ENCODE measurements at places on chromosomes 6 and 20. TPM values are rescaled to one million over a fixed set of nuclear protein-coding genes. Genes with fewer than 3 reads are reported as not detected.

- DNase-seq, result no peak
These were observed 228.7 kb downstream of the BCAS1 start for GRCh38 chr20:53841741-53842140.

DNA sequence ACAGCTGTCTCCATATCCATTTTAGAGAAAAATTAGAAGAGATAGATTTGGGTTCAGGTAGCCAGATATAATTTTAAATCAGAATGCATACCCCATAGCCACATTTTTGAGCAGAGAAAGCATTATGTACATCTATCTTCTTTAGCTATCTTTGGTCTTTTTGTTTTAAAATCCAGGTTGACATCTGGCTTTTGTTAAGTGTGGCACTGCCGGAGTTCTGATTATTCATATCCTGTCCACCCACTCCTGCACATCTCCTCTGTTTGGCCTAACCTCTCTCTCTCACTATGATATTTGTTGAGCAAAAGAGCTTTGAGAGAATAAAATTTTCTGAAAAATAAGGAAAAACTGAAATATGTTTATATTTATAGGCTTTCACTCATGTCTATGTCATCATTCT is 189.7 kb downstream of the PACRG start:
- no peak for DNase-seq

DNA sequence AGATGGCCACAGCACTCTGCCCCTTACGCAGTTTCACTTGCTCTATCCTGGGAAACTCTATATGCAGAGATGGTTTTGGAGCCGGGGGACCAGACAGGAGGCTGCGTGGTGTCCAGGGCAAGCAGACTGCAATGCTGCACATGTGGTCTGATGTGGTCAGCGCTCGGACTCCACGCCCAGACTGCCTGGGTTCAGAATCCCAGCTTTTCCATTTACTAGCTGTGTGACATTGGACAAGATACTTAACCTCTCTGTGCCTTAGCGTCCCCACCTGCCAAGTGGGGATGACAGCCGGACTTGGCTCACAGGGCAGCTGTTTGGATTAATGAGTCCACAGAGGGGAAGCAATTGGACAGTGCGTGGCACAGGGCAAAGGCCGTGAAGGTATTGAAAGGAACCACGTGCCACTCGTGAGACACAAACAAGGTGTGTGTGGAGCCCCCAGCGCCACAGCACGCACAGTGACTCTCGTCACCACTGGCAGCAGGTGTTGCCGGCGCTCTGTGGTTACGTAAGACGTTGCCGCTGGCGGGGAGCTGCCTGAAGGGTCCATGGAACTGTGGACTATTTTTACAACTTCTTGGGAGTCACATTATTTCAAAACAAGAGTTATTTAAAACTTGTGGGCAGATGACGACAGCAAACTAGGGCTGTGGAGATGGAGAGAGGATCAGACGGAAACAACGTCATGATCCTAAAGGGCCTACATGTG is 201.4 kb downstream of the PREX1 start:
- DNase-seq, result peak; percentile 65

DNA sequence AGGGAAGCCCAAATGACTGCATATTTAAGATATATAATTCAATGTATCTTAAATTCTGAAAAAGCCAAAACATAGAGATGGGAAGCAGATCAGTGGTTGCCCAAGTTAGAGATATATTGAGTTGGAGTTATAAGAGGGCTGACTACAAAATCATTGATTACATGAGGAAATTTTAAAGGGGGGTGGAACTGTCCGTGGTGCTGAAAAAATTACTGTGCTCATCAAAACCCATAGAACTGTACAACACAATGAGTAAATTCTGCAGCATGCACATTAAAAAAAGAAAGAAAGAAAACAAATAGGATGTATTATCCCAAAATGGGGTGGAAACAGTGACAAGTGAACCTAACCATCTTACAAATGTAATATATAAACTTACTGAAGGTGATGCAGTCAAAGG is 100.9 kb downstream of the FUT9 start:
- peak; percentile 10 for DNase-seq

- no peak for DNase-seq
These were observed 930.6 kb downstream of the KIF16B start for GRCh38 chr20:15642676-15643075.

DNA sequence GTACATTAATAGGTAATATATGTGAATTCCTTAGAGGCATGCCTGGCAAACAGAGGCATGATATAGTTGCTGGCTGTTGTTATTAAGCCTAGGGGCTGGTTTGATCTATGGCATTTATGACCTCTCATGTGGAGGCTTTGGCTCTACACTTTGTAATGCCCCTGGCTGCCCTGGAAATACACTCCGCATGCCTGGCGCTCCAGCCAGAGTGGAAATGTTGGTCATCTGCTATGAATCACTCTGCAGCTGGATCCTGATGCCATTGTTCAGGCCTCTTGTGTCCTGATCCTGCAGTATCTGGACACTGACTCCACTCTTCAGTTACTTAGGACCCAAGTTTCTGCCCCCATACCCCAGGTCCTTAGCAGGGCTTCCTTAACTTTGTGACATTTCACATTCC is 200.5 kb upstream of the PCSK2 start:
- no peak for DNase-seq

- no peak for DNase-seq
These were observed 67.0 kb downstream of the CHD6 start for GRCh38 chr20:41551011-41551705.

DNA sequence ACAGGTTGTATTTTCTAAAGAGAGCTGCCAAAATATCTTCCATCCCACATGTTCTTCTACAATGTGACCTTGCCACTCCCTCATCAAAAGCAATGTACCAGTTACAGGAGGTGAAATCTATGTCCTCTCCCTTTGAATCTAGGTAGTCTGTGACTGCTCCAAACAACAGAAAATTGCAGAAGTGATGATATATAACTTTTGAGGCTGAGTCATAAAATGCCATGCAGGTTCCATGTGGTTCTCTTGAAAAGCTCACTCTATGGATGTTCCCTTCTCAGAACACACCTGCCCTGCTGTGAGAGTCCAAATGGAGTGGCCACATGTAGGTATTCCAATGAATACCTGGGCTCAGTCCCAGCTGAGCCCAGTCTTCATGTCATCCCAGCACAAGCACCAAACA is 16.9 kb upstream of the PHIP start:
- no peak for DNase-seq

- DNase-seq, result no peak
These were observed 5.3 kb downstream of the HDDC2 start for GRCh38 chr6:125296471-125296870.

- DNase-seq, result no peak
These were observed 75.3 kb downstream of the ASXL1 start for GRCh38 chr20:32433311-32434021.

GRCh38 chr6:116366740-116367275 is 3.9 kb upstream of the DSE start:
- no peak for DNase-seq

- DNase-seq, result no peak
These were observed 42.3 kb upstream of the NR2E1 start for GRCh38 chr6:108123481-108123929.

DNA sequence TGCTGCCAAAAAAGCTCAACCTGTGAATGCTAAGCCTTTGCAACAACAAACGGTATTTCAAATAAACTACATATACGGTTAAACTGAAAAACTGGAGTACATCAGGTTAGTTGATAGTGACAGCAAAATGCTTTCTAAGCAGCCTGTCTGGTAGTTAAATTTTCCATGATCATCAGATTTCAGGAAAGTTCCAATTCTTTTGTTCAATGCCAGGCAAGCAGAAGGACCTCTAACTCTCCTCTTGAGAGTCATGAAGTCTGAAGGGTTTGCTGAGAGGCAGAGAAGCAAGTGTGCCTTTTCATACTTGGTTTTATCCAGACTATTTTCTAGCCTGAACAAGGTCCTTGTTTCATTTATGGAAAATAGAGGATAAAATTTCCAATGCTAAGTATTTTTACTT is 4.5 kb downstream of the FLRT3 start:
- no peak for DNase-seq

- no peak for DNase-seq
These were observed 28.8 kb upstream of the TULP4 start for GRCh38 chr6:158283304-158283980.

GRCh38 chr6:28775405-28776129 is 148.2 kb downstream of the TRIM27 start:
- DNase-seq, result no peak

- DNase-seq, result no peak
These were observed 490.8 kb downstream of the CBLN4 start for GRCh38 chr20:55514531-55514930.

DNA sequence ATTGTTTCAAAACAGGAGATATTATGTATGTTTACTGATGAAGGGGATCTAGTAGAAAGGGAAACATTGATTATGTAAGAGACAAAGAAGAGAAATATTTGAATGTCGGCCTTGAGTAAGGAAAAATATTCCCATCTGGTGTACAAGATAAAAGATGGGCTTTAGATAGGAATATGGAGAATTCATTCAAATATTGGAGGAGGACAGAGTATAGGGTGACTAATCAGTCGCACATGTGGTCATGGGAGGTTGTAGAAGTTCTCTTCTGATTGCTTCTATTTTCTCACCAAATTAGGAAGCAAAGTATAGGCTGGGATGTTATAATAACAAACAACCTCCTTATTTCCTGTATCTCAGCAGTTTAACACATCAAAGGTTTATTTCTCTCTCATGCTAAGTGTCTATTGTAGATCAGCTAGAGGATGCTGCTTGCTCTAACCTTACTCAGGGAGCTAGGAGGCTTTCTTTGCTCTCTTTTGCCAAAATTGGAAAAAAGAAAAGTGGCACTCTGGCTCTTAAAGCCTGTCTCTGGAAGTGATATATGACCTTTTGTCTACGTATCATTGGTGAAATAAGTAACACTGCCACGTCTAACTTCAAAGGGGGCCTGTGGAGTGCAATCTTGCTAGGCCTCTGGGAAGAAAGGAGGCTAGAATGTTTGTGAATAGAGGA is 1.2 kb upstream of the HDDC2 start:
- DNase-seq, result no peak

- DNase-seq, result no peak
These were observed 171.6 kb upstream of the ID4 start for GRCh38 chr6:19665613-19665909.

DNA sequence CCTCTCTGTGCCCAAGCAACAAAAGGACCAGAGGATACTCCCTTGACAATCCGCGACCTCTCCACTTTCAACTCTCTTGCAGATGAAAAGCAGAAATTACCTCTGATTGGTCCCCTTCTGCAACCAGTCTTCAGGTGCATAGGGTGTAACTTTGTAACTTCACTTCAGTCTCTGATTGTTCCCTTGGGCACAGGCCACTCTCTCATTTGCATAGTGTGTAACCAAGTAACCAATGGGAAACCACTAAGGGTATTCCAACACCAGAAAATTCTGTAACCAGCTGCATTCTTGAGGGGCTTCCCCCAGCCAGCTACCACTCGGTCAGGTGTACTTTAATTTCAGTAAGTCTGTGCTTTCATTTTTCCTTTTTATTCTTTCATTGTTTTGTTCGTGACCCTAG is 4.4 kb upstream of the RAET1L start:
- no peak for DNase-seq

DNA sequence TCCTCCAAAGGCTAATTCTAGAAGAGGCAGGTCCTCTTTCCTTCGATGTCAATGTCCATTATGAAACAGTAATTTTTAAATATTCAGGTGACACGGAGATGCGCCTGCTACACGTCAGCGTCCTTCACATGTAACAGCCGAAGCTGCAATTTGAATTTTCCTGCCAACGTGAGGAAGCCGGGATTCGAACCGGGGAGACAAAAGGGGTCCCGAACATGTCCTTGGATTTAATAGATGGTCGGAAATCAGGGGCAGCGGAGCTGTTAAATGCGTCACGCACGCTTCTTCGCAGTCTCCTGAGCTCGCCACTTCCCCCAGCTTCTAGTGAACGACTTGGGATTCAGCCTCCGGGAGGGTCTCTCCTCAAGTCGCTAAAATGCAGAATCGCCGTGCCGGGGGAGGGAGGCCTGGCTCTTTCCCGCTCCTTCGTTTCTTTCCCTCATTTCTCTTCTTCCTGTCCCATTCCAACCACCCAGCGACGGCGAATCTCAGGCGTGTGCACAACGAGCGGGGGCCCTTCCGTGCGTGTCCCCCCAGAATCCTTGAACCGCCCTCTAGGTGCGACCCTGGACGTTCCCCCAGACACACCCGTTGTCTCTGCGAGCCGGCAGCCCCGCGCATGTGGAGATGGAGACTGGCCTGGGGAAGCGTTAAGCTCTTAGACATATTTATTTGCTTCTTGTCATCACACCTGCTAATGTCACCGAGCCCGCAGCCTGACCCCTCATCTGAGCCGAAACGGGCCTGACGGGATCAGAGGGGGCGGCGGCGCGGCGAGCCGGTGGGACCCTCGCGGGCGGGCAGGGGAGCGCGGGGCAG is 1.3 kb upstream of the FOXC1 start:
- DNase-seq, result no peak

DNA sequence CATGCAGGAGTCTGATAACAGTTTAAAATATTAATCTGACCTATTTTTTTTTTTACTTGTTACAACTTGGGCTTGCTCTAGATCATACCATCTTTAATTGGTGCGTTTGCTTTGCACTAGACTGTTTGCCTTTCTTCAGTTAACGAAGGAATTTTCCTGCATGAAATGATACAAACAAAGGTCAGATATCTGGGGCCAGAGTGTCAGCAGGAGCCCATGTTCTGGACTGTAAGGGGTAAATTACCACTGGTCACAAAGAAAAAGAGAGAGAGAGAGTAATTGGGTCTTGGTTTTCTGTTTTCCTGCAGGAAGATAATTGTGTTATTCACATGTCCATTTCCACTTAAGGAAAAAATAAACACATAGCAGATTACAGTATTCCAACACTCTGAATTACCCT is 399.4 kb upstream of the MARCKS start:
- no peak for DNase-seq

- no peak for DNase-seq
These were observed 16.7 kb downstream of the FARS2 start for GRCh38 chr6:5278047-5278446.

- no peak for DNase-seq
These were observed 44.0 kb downstream of the PAK5 start for GRCh38 chr20:9794831-9795230.

GRCh38 chr20:9388160-9388812 is 126.1 kb upstream of the LAMP5 start:
- no peak for DNase-seq

DNA sequence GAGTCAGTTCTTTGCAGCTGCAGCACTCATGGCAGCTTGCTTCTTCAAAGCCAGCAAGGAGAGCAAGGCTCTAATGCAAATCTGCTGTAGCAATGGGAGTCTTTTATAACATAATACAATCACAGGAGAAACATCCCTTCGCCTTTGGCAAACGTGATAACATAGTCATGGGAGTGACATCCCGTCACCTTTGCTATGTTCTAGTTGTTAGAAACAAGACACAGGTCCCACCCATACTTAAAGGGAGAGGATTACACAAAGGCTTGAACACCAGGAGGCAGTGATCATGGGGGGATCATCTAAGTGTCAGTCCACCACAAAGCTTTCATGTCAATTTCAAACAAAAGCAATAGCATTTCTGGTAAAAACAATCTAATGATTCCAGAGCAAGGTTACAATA is 40.1 kb upstream of the PHACTR2 start:
- no peak for DNase-seq

PSORS1C1 gene
- 0.27 TPM for total RNA-seq

C4A gene
- total RNA-seq, result 5.9 TPM

FRS3 gene
- 8.9 TPM for total RNA-seq

MATN4 gene
- total RNA-seq, result under 0.01 TPM

NHSL1 gene
- total RNA-seq, result 1.6 TPM

WFDC5 gene
- total RNA-seq, result not detected

GHRH gene
- total RNA-seq, result not detected

RAD21L1 gene
- total RNA-seq, result not detected

CD24 gene
- 3.5 TPM for total RNA-seq

CST4 gene
- not detected for total RNA-seq

SLCO4A1 gene
- total RNA-seq, result 15.3 TPM

SEL1L2 gene
- total RNA-seq, result not detected

SLC22A3 gene
- under 0.01 TPM for total RNA-seq

FAM83C gene
- under 0.01 TPM for total RNA-seq

Data from hematopoietic multipotent progenitor cell (in vitro differentiated cells).